ENCODE measurements at places on chromosomes 1 and 21. TPM values are rescaled to one million over a fixed set of nuclear protein-coding genes. Genes with fewer than 3 reads are reported as not detected.

GRCh38 chr21:32519945-32520874 lies 65.1 kb downstream of the TCP10L start:
- no peak for DNase-seq

DNA sequence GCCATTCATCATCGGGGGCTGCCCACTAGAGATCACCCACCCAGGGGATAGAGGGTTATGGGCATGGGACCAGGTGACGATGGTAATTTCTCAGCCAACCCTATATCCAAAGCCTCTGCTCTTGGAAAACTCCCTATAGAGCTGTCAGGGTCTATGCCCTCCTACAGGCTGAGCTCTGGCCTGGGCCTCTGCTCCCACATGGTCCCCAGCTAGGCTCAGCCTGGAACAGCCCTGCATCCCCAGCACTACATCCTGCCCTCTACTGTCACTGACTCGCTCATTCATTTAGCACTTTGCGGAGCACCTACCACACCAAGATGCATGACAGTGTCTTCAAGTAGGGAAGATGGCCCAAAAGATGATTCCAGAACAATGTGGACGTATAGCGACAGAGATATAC lies 45.0 kb upstream of the EPS8L3 start:
- no peak for DNase-seq

GRCh38 chr21:31318971-31319370 lies 25.1 kb downstream of the TIAM1 start:
- DNase-seq, result no peak

DNA sequence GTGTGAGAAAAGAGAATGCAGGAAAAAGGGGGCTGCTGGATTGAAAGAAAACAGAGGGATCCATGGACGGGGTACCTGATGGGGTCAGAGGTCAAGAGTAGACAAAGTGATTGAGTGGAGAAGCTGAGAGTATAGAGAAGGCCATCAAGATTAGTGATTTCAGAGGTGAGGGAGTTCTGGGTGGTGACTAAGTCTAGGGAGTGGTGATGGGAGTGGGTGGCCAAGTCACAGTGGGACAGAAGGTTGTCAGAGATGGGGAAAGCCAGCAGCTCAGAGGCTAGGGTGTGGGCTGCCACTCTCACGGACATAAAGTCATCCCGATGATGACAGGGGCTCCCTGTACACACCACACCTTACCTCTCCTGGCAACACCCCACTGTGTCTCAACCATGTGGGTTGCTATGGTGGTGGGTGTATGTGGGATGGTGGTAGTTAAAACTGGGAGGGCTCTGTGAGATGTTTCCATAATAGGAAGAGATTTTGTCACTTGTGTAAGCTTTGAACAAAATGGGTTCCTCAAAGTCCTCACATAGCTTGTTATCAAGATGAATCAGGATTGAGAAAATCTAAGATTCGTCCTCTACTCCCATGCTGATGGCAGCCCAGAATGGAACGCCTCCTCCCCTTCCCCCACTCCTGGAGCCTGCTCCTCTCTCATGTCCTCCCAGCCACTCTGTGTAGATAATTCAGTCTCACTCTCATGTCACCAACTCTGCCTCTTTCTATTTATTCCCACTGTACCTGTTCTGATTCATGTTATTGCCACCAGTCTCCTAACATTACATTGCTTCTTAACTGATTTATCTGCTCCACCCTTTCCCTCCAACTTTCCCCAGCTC lies 20.3 kb upstream of the CSF1 start:
- DNase-seq, result no peak

The TTC22 gene
- 0.19 TPM for total RNA-seq

GRCh38 chr21:37784591-37785318 lies 131.5 kb downstream of the KCNJ6 start:
- DNase-seq, result no peak

The CFAP107 gene
- total RNA-seq, result not detected

- no peak for DNase-seq
These were observed 64.8 kb downstream of the ERG start for GRCh38 chr21:38433471-38433870.

DNA sequence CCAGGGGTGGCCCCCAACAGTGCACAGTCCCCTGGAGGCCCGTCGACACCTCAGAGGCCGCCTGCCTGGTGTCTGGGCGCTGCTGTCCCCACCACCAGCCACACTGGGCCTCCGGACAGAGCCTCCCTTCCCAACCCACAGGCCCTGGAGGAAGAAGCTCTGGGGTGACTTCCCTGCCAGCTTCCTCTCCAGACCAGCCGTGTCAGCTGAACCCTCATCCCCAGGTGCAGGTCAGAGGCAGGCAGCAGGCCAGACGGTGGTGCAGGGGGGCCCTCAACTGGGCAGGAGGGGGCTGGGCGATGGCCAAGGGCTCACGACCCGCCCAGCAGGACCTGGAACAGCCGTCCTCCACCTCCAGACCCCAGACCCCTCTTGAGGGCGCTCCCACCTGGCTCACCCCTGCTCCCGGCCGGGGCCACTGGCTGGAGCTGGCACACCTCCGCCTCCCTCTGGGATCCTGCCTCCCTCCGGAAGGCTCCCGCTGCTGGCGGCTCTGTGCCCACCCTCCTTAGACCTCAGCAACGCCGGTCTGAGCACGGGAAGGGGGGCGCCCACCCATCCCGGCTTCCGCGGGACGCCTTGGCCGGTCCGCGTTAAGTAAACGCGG lies 520 bp downstream of the TNFRSF18 start:
- no peak for DNase-seq

- DNase-seq, result no peak
These were observed 90.1 kb upstream of the ACTL8 start for GRCh38 chr1:17665054-17665453.

GRCh38 chr21:29434081-29434480 lies 135.4 kb downstream of the BACH1 start:
- DNase-seq, result no peak

The CFAP141 gene
- total RNA-seq, result not detected

DNA sequence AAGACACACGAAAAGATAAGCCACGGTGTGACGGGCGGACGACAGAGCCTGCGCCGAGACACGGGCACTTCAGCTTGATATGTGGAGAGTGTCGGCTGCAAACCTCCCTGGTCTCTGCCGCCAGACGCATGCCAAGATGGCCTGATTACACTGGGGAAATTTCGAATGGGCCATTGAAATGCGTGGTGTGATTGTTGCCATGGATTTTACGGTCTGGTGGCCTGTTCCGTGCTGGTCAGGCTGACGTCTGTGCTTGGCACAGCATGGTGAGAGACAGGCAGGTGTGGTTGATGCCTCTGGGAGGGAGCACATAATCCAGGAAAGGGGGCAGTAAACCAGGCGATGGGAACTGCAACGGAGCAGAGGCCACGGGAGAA lies 105.6 kb upstream of the TMPRSS2 start:
- DNase-seq, result no peak

The TINAGL1 gene
- 199 TPM for total RNA-seq

GRCh38 chr1:48744032-48744431 lies 32.7 kb downstream of the BEND5 start:
- no peak for DNase-seq

The RORC gene
- 16.7 TPM for total RNA-seq

GRCh38 chr1:36653850-36654249 lies 171.1 kb upstream of the CSF3R start:
- DNase-seq, result no peak

- DNase-seq, result no peak
These were observed 13.4 kb downstream of the MIXL1 start for GRCh38 chr1:226236826-226237225.

GRCh38 chr1:45340816-45341466 lies 701 bp upstream of the MUTYH start:
- no peak for DNase-seq

- DNase-seq, result no peak
These were observed 77.3 kb upstream of the AKT3 start for GRCh38 chr1:243927381-243927780.

- no peak for DNase-seq
These were observed 12.5 kb downstream of the TMEM81 start for GRCh38 chr1:205071801-205072200.

DNA sequence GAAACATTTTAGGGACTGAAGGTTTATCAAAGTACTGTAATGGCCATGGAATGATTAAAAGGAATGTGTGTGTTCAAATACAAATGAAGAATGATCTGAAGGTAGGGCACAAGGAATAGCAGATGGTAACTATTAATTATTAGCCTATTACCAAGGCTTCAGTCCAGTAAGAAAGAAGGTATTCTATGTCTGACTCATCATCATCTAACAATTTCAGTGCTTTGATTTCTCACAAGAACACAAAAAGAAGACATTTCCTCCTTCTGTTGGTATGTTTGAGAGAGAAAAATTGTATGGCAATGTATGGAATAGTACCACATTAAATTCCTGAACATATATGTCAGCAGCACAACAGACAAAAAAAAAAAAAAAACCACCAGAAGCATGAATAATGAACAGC lies 57.5 kb downstream of the TYW3 start:
- no peak for DNase-seq

The MPL gene
- total RNA-seq, result 0.32 TPM

DNA sequence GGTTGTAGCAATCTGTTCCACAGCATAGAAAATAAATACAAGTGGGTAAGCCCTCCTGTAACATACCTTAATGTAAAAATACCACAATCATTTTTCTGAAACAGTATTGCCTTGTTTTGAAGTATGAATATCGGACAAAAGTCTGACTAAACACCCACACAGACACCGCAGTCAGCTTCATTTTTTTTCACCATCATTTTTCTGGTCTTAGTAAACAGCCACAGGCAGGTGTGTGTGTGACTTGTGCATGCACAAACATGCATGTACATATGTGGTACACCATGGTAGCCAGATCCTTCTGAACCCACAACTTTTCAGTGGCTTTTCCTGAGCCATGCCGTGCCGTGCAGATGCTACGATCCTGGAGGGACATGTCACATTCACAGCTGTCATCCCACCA lies 261.7 kb downstream of the PCP4 start:
- no peak for DNase-seq

GRCh38 chr1:11924334-11925195 lies 1.7 kb downstream of the KIAA2013 start:
- DNase-seq, result no peak

GRCh38 chr1:38527373-38527966 lies 332.1 kb downstream of the RRAGC start:
- DNase-seq, result no peak

DNA sequence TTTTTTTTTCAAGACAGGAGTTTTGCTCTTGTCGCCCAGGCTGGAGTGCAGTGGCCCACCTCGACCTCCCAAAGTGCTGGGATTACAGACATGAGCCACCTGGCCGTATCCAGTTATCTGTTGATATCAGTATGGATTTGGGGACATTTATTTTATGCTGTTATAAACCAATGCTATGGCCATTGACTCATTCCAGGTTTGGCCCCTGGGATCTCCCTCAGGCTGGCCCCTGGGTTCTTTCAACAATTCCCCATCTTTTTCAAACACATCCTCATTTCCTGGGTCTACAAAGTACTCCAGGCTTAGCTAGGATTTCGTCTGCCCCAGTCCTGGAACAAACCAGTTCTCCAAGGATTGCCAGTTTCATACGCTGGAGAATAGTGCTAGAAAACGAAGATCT lies 44.1 kb downstream of the WDR4 start:
- DNase-seq, result no peak

GRCh38 chr1:73803380-73803779 lies 394.6 kb downstream of the LRRIQ3 start:
- no peak for DNase-seq
